ENCODE measurements at places on chromosomes 16 and 17.

GRCh38 chr17:27532269-27533263, 76.3 kb downstream of the KSR1 start:
- no peak for DNase-seq

DNA sequence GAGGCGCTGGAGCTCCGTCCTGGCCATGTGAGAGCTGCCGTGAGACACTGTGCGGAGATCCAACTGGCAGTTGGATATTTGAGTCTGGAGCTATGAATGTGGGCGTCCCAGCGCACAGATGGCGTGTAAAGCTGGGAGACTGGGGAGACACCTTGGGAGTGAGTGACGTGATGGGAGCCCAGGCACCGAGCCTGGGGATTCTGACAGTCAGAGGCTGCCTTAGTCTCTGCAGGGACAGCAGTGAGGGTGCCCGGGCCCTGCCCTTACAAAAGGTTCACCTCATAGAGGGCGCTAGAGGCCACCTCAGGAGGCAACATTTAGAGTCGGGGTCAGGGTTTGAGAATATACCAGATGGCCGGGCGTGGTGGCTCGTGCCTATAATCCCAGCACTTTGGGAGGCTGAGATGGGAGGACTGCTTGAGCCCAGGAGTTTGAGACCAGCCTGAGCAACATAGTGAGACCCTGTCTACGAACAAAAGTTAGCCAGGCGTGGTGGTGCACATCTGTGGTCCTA, 194.1 kb upstream of the GSE1 start:
- DNase-seq = no peak

- no peak for DNase-seq
Observed at GRCh38 chr17:72714357-72714966, 378.0 kb downstream of the SLC39A11 start.

DNA sequence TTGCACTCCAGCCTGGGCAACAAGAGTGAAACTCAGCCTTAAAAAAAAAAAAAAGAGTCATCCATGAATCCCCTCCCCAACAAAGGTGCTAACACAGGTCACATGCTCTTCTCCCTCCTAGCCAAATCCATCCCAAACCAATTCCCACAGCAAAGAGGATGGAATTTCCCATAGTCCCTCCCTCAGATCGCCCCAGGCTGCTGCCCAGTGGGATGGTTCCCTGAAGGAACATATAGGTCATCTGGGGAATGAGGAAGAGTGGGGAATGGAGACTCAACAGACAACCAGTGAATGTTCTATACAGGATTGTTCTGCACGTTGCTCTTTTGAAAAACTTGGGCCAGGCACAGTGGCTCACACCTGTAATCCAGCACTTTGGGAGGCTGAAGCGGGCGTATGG, 18.2 kb downstream of the LGALS3BP start:
- DNase-seq = no peak

DNA sequence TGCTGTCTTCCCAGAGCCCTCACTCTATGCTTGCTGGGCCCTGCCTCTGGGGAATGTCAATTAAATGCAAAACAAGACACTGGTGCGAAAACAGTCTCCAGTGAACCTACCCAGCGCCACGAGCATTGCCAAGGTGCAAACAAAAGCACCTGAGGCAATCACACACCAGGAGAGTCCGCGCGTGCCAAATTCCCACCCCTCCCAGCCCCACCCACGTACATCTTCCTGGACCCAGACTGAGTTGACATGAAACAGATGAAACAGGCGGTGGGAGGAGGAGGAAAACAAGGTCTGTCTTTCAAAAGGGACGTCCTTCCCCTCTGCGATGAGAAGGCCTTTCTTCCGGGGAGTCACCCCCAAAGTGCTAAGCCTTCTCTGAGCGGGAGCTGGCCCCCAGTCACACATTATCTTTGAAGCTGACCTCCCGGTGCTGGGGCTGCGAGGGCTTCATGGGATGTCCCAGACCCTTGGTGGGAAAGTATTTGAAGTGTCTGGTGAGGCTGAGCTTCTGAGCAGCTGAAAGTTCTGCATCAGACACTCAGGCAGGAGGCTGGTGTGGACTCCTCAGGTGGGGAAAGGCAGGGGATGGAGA, 200.4 kb downstream of the AXIN2 start:
- no peak for DNase-seq

GRCh38 chr16:30368122-30368791, 2.0 kb downstream of the TBC1D10B start:
- DNase-seq = peak; percentile 87

GRCh38 chr16:67116388-67117311, 6.9 kb downstream of the PHAF1 start:
- DNase-seq = peak; percentile 48

DNA sequence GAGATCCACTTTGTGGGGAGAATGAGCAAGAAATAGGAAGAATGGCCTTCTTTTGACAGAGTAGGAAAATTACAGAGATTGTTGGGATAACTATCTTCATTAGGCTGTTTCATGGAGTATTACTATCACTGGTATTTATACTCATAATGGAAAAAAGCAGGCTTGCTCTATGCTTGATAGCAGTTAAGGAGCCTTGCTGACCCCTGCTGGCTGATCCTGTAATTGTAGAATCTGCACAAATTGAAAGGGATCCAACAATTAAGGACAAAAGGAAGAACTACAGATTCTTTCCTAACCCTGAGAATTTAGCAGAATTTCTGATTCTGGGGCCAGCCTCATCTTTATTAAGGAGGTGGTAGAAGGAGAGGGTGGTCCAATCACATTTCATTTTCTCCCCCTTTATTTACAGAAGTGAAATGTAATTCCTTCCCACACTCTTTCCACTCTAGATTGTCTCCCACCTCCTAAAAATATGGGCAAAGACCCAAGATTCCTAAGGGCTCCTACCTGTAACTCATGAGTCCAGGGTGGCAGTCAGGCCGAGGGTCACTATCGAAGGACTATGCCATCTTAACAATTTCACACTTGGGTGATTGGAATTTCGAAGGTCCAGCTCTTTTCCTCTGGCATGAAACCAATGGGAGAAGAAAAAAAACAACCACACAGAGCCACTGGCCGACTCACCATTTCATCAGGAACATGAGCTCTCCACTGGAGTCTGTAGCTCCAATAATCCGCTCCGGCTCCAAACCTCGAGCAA, 26.3 kb downstream of the NFE2L1 start:
- DNase-seq = peak; percentile 92

DNA sequence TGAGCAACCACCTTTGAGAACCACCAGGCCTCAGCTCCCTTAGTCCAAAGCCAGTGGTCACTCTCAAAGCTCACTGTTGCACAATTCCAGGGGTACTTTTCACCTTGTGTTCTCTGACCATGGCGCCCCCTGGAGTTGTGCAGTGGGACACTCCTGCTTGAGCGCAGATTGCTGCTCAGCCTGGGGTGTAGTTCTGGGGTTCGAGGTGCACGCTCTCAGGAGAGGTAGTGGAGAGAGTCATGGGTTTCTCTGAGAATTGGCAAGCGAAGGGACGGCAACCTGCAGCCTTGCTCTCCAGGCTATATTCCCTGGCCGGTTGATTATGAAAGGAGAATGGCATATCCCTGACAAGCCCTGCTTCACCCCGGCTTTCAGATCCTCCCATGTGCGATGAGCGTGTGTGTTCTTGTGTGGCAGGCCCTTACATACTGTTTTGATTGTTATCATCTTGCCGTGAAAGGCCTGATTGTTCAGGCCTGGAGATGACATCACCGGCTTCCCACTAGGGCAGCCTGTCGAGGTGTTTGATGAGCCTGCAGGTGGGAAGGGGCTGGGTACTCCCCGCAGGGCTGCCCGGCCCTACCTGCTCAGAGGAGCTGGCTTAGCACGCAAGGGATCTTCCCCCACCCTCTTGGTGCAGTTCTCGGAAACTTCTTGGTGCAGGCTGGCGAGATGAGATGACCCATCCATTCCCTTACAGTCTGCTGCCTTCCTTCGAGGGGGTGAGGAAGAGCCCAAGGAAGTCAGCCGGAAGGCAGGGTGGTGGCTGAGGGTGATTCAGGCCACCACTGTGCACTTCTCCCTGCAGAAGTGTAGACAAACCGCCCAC, 431.2 kb downstream of the SLC39A11 start:
- DNase-seq = no peak

- no peak for DNase-seq
Observed at GRCh38 chr17:73697872-73698271, 53.6 kb upstream of the SDK2 start.

DNA sequence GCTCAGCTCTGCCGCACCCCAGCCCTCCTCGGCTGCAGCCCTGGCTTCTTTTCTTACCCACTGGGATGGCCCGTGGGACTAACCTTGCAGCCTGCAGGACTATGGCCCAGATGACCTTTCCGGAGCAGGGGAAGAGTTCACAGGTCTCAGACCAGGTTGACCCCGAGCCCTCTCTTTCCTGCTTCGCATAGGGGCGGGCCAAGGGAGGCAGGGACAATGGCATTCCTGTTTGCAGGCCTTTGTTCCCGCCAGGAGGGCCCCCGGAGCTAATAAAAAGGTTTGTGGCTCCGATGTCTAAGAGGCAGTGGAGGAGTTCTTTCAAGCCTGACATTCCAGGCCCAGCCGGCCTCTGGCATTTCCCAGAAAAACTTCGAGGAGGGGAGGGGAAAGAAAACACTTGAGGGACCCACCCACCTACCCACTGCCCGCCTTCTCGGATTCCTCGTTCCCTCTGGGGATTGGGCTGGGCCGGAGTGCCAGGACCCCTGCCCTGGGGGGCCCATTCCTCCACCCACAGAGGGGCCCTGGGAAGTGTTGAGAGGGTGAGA, 5.8 kb upstream of the SOCS3 start:
- no peak for DNase-seq

DNA sequence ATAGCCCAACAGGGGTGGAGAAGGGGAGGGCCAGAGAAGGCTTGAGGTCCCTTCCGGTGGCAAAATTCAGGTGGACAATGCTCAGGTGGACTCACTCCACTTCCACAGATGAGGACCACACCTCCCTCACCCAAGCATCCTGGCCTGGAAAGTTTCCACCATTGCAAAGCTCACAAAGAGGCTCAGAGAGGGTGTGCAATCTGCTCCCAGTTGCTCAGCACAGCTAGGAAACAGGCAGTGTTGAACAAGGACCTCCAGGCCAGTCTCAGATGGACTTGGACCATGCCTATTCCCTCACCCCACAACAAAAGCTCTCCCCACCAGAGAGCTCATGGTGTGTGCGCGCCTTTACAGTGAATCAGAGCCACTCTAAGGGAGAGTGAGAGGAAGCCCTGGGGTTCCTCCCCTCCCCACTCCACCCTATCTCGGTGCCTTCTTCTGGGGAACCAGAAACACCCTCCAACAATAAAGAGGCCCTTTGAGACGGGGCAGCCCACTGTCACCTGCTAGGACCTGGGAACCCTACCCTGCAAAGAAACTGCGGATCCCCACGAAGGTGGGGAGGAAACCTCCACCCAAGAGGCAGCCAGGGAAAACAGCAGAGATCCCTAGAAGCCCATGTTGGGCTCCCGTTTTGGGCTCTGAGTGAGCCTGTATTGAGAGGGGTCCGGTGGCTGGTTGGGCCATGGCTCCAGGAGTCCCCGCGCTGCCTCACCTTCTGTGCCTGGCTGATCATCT, 1.6 kb downstream of the FAM83G start:
- peak; percentile 62 for DNase-seq

- peak; percentile 68 for DNase-seq
Observed at GRCh38 chr17:2336852-2337543, at the start of gene SGSM2. SGSM2 (plus strand) TSS chr17:2337501; CDS start chr17:2337689, 188 bp downstream.

DNA sequence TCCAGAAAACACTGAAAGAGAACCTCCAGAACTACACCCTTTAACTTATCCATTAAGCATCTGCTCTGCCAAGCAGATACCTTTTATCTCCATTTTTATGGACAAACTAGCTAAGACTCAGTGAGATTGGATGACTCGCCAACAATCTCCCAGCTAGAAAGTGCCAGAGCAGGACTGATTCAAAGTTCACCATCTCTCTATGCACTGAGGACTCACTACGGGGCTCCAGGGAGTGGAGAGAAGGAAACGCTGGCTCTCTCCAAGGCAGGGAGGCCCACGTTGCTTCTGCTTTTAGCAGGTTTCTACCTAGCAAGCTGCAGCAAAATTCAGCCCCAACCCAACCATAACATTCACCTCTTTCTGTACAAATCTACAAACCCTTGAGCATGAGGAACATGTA, 52.8 kb upstream of the ARHGAP44 start:
- DNase-seq = no peak

GRCh38 chr16:20937736-20938135, 37.2 kb downstream of the LYRM1 start:
- DNase-seq = no peak

DNA sequence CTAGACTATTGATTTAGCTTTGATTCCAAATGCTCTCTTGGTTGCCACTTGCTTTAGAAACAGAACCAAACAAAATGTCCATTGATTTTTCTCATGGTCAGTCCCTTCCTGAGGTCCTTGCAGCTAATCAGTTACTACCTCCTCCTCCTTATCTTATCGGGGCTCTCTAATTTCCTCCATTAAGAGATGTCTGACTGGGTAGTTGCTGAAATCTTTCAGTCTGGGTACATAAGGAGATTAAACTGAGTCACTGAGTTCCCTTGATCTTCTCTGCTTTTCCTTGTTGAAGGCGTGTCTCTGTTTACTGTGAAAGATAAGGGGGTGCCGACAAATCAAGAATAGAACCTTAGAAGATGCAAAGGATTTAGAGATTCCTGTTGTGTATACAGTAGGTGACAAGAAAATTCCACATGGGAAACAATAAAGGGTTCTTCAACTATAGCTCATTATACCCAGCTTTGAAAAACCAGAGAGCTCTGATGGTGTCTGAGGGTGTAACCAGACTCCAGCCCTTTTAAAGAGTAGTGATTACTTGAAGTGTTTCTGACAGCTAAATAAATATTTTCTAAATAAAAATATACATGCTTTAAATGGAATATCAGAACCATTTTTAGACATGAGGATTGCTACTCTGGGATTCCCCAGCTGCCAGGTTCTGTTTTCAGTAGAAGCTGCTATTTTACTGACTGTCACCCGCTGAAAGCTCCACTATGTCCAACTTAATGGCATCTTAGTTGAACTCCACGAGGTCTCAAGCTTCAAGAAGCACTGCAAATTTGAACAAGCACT, 791.3 kb upstream of the SOX9 start:
- DNase-seq = peak; percentile 5

GRCh38 chr17:12187658-12188057, 167.0 kb downstream of the MAP2K4 start:
- no peak for DNase-seq

DNA sequence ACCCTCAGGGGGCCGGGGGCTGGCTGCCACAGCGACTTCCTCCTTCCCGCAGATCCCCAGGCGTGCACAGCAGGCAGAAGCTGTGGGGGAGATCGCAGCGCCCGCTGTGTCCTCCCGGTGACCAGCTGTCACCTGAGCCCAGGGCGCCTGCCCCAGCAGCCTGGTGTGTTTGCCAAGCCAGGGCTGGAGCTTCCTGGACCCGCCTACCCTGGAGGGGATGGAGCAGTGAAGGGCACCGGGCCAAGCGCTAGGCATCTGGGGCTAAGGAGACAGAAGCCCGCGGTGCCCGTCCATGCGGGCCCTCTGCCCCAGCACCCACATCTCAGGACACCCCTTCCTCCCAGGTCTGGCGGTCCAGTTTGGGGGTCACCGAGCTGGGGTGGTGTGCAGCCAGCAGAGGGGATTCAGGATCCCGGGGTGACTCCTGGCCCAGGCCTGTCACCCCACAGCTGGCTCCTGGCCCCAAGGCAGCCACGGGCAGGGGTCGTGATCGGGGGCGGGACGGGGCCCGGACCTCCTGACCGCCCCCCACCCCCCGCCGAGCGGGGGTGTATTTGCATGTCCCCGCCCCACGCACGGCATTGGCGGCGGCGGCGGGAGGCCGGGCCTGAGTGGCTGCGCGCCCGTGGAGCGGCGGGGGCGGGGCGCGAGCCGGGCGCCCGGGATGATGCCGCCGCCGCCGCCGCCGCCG, at the start of gene RAB26:
TSS of gene RAB26 (plus strand) at position 645 of the 691 bp plus-strand sequence. CDS start 159 bp downstream, outside the sequence.
- peak; percentile 69 for DNase-seq

- DNase-seq = no peak
Observed at GRCh38 chr16:50528820-50529219, 19.4 kb upstream of the NKD1 start.
